ENCODE measurements at places on chromosomes 2 and 18. TPM values are rescaled to one million over a fixed set of nuclear protein-coding genes. Genes with fewer than 3 reads are reported as not detected.
A peak's percentile ranks its signal among the peaks of the same experiment; 100 is the strongest.

- DNase-seq, result no peak
These were observed 742.9 kb upstream of the DDX18 start for GRCh38 chr2:117071556-117072102.

- peak; percentile 18 for DNase-seq
These were observed 8.6 kb upstream of the PLEKHM3 start for GRCh38 chr2:208033701-208034502.

DNA sequence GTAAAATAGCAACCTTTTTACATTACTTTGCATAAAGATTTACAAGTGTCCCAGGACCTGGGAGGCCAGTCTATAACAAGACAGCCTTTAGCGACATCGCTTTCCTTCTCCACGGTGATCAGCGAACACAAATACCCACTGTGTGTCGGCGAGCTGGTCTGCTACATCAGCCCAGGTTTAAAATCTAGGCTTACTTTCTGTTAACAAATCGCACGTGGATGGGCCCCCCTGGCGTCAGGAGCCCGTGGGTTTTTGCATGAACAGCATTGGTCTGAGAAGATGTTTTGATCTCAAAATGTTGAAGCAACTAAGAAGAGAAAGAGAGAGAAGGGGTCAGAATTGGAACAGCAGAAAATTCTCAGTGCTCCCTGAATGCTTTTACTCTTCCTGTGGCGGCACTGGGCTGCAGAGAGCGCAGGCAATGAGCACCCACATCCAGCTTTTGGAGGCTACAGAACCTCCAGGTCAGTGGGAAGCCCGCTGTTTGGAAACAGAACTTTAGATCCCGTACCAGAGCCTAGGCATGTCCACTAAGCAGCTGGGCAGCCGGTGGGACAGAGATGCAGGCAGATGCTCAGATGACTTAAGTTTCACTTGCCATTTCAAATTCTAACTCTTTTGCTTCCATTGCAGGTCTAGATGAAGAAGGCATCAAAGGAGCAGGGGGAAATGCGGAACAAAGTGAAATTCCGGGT is 32.9 kb downstream of the CYP27C1 start:
- no peak for DNase-seq

GRCh38 chr2:107132070-107132469 is 246.1 kb upstream of the ST6GAL2 start:
- no peak for DNase-seq

- no peak for DNase-seq
These were observed 185.9 kb upstream of the LHCGR start for GRCh38 chr2:48941456-48941855.

- no peak for DNase-seq
These were observed 158.1 kb downstream of the SLC39A10 start for GRCh38 chr2:195815083-195815482.

DNA sequence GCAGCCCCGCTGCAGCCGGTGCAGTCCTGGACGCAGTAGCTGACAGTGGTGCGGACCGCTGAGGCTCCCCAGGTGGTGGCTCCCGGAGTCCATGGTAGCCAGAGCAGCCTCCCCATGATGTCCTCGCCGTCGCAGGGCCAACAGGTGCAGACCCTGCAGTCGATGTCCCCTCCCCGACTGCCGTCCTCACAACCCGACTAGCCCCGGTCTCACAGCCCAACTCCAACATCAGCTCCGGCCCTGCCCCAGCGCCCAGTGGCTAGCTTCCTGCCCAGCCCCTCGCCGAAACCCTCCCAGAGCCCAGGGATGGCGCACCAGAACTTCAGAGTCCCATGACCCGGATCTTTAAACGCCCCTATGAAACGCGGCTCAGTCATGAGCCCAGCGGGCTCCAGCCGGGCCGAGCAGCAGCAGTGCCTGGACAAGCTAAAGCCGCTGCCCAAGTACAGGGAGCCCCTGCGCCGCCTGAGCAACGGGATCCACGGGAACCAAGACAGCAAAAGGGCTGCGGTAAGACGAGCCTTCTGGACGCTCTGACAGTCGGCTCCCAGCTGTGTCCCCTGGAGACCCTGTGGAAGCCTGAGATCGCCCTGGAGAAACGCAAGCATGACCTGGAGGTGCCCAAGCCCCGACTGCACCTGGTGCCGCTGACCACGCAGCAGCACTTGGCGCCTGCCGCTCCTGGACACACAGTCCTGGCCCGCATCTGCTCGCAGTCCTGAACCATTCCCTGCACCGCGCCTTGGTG is 53.8 kb upstream of the TUBA3E start:
- DNase-seq, result no peak

DNA sequence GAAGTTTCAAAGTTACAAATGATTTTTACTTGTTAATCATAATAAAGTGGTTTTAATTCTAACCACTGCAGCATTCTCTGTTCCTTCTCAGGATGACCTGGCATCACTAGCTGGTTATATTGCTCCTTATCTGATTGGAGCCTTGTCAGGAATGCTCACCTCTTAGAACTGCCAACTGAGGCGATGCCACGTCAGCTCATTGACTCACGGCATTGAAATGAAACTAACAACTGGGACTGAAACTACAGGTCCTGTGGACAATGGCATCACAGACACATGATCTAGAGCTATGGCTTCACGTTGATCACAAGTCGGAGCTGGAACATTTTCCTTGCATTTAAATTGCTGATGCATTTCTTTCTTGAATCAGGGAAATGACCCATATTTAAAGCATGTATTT is 54.9 kb upstream of the MAP2 start:
- no peak for DNase-seq

GRCh38 chr2:47654790-47655562 is 128.0 kb upstream of the MSH6 start:
- no peak for DNase-seq

- DNase-seq, result no peak
These were observed 21.1 kb downstream of the INPP5D start for GRCh38 chr2:233081232-233081730.

- DNase-seq, result no peak
These were observed 285.4 kb downstream of the NRXN1 start for GRCh38 chr2:50746526-50746925.

GRCh38 chr2:236659758-236660150 is 90.1 kb downstream of the ACKR3 start:
- DNase-seq, result peak; percentile 79

DNA sequence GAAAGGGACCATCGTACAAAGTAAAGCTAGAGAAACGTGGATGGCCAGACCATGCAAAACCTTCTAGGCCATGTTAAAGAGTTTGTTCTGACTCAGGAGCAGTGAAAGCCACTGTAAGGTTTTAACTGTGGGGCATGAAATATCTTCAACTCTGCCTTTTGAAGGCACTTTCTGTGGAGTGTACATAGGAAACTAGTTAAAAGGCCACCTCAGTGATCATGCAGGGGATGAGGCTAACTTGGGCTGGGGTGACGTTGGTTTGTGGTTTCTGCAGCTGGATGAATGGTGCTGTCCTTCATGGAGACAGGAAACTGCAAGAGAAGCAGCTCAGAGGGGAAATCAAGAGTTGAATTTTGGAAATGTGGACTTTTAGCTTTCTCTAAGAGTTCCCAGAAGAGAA is 190.7 kb downstream of the CDCA7 start:
- no peak for DNase-seq

DNA sequence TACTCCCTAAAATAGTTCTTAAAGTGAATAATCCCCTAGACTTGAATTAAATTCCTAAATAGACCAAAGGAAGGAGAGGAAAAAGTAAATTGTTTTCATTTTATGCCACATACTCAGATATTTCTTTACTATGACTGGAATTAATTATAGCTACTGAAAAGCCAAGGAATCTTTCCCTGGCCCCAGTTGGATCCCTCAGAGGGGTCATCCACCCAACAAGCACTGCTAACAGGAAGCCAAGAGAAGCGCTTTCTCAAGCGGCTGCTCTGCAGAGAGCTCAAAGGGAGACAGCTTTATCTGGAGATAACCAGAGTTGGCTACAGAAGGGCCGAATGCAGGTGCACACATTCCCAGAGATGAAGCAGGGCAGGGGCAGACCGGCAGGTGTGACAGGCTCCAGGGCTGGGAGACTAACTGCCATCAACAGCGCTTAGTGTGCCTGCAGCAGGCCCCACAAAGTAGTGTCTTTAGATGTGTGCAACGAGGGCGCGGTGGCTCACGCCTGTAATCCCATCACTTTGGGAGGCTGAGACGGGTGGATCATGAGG is 51.1 kb downstream of the POLR1A start:
- no peak for DNase-seq

GRCh38 chr18:3454365-3455089 is 4.6 kb downstream of the TGIF1 start:
- no peak for DNase-seq

DNA sequence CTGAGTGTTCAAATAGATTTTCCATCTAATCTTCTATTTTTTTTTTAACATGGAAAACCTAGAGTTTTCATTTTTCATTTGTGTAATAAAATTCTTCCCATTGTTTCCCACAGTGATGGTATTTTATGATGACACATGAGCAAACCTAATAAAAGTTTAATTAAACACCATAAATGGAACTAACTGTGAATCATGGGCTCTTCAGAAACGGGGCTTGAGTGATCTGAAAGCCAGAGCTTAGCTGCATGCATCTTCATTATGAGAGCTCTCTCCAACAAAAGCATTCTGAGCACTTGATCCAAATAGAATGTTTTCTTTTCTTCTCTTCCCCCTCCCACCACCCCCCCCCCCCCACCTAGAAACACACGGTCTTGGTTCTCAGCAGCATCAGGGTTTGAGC is 82.1 kb upstream of the REV1 start:
- DNase-seq, result no peak

- no peak for DNase-seq
These were observed 85.9 kb downstream of the SPTBN1 start for GRCh38 chr2:54541995-54542394.

DNA sequence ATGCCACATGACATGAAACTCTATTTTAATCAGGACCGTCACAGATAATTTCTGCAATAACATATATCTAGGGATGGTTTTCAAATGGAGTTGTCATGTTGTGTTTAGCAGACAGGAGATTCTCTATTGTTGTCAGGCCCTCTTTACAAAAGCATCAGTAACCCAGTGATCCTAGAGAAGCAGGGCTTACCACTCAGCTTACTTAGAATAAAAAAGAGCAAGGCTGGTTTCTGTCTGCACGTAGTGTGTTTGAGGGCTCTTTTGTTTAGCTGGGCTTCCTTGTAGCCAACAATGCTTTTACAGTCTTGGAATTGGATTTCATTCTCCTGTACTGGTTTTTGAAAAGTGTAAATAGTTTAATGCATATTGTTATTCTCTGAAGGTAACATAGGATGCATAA is 210.5 kb upstream of the NRP2 start:
- no peak for DNase-seq

GRCh38 chr2:25473131-25473530 is 131.4 kb upstream of the DNMT3A start:
- DNase-seq, result no peak

- DNase-seq, result no peak
These were observed 73.6 kb downstream of the EN1 start for GRCh38 chr2:118773826-118774225.

DNA sequence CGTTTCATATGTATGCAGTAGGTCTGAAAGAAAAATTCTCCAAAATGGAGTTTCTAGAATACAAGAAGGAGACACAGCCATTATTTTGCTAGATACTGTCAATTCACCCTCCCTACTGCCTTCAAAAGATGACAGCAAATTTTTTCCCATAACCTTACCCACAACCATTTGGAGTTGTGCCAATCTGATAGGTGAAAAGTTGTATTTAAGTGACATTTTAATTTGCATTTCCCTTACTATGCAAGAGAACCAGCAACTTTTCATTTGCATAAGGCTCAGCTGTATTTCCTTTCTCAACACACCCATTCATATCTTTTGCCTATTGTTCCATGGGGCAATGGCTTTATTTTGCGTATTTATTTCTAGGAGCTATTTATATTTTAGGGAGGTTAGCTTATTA is 31.4 kb upstream of the IL18RAP start:
- no peak for DNase-seq

DNA sequence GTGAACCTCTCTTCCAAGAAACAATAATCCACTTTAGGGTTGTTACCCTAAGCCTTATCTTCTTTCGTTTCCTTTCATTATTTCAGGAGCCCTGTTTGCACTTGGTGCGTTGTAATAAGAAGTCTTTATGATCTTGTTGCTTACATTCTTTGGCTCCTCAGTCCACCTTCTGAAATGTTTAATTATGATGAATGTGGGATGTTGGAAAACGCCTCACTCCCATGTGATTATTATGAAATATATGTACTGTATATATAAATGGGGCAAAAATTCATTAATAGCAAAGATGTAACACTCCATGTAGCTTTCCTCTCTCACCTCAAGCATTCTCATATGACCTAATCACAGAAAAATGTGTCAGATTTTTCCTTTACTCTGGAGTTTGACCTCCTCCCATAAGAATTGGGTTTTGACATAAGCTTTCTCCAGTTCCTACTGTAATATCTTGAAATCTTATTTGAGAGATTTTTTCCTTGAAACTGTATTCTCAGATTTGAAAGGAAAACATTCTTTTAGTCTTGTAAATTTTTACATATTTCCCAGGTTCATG is 397.2 kb upstream of the FANCL start:
- DNase-seq, result no peak

- DNase-seq, result no peak
These were observed 8.4 kb downstream of the GBX2 start for GRCh38 chr2:236159778-236160170.

- DNase-seq, result no peak
These were observed 33.1 kb downstream of the ADRA2B start for GRCh38 chr2:96083064-96083939.

DNA sequence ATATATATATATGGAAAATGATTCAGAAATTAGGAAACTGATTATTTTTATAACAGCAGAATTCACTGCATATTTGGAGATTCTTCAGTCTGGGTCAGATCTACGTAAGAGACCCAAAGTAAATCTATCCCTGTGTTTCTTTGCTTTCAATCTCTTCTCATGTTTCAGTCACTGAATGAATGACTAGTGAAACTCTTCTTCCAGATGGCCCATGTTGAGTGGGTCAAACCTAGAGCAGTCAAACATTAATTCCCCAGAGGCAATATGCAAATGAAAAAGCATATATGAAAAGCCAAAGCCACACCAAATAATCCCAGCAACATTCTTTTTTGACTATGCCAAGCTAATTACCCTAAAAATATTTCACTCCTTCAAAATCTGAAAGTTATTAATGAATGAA is 317.3 kb downstream of the RBM43 start:
- DNase-seq, result no peak

- DNase-seq, result peak; percentile 65
These were observed 3.6 kb downstream of the IGFBP2 start for GRCh38 chr2:216636551-216637450.

Gene ATP8B1
- 18.4 TPM for total RNA-seq

Gene TMEM247
- total RNA-seq, result not detected

Gene MYOM1
- total RNA-seq, result 3.1 TPM

Gene LCT
- total RNA-seq, result not detected

Gene TUBA3E
- total RNA-seq, result not detected

Gene TMEM178A
- total RNA-seq, result not detected

Gene CRYGD
- total RNA-seq, result not detected

Gene CHPF
- total RNA-seq, result 16.5 TPM

Gene SERPINB7
- total RNA-seq, result not detected
